ENCODE measurements at places on chromosomes 4 and X.

GRCh38 chrX:119655125-119655524, 37.8 kb downstream of the SEPTIN6 start:
- DNase-seq: no peak

GRCh38 chr4:115489279-115489678, 375.9 kb upstream of the NDST4 start:
- no peak for DNase-seq

- DNase-seq: no peak
Observed at GRCh38 chrX:21699136-21699535, 41.0 kb upstream of the KLHL34 start.

- DNase-seq: no peak
Observed at GRCh38 chr4:62366939-62367338, 1166.8 kb downstream of the ADGRL3 start.

GRCh38 chr4:187422655-187423054, 572.9 kb upstream of the ZFP42 start:
- no peak for DNase-seq

- DNase-seq: peak; percentile 59
Observed at GRCh38 chr4:26083987-26084386, 170.0 kb downstream of the SMIM20 start.

DNA sequence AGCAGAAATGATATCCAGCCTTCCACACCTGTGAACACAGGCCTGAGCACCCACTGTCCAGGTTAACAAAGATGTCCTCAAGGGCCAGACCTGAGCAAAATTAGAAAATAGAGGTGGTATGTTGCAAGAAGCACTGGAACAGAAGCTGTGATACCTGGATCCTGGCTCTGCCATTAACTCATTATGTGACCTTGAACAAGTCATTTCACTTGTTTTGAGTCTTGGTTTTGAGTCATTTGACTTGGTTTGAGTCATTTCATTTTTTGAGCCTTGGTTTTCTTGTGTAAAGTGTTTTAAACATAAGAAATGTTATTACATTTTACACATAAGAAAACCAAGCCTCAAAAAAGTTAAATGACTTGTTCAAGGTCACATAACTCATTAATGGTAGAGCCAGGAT, 2.9 kb upstream of the NWD2 start:
- DNase-seq: no peak

DNA sequence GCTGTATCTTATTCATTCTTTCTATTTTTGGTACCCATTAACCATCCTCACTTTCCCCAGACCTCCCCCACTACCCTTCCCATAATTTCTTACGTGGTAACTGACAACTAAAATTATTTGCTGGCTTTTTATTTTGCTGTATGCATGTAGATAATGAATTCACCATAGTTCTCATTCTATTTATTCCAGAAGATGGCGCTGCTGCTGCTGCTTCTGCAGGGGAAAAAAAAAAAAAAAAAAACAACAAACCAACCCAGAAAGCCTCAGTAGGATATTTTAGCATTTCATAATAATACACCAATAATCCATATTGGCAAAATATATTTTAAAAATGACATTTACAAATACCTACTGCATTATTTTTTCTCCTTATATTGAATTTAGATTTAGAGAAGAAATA, 416.6 kb upstream of the MAGEB18 start:
- no peak for DNase-seq

- no peak for DNase-seq
Observed at GRCh38 chr4:2356123-2357069, 62.0 kb downstream of the ZFYVE28 start.

- no peak for DNase-seq
Observed at GRCh38 chrX:138946926-138947325, 235.4 kb upstream of the FGF13 start.

DNA sequence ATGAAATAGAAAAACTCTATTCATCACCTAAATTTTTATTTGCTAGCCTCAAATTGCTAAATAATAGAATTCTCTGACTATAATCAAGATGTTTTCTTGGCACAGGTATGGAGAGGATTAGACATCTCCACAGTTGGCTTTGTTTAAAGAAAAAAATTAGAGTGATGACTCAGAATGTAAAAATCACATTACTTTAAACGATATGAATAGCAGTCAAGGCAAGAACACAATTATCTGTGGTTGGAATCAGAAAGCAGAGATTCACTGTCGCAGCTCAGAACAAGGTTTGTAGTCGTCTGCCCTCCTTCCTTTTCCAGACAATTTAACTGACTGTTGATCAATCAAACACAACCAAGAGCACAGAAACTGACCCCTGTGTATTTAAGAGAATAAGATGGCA, 32.2 kb upstream of the CCKAR start:
- no peak for DNase-seq

Measured in psoas muscle (tissue), 8 donors.